Left cardiac atrium (tissue), 4 donors: ENCODE measurements at places on chromosomes 7 and 10. TPM values are rescaled to one million over a fixed set of nuclear protein-coding genes. Genes with fewer than 3 reads are reported as not detected.

Gene SUN3
- total RNA-seq = not detected

Gene LRRC18
- total RNA-seq = not detected

- peak; percentile 29 for DNase-seq
Observed at GRCh38 chr10:31580646-31581045, 261.6 kb downstream of the ZEB1 start.

Gene NEUROD6
- total RNA-seq = not detected

- DNase-seq = no peak
Observed at GRCh38 chr7:7263297-7264230, 81.2 kb downstream of the C1GALT1 start.

DNA sequence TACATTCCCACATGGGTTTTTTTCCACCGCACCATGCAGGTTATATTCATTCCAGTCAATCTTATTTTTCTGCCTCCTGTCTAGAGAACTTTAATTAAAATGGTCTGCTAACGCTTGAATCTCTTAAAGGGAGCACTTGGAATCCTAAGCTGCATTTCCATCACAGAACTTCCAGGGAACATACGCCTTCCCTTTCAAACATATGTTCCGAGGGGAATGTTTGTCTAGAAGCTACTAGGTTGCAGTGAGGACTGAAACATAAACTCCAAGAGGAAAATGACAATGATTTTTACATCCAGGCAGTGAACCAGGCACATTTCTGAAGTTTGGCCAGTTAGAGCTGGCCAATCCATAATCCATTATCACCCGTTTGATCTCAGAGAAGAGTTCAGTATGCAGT lies 375.5 kb upstream of the NRP1 start:
- no peak for DNase-seq

GRCh38 chr10:74018241-74018640 lies 20.3 kb downstream of the VCL start:
- DNase-seq = no peak

Gene CLIP2
- 10.6 TPM for total RNA-seq

Gene PKD1L1
- total RNA-seq = 1.8 TPM

- DNase-seq = no peak
Observed at GRCh38 chr10:118101501-118101900, 54.8 kb upstream of the RAB11FIP2 start.

Gene HOXA7
- 0.39 TPM for total RNA-seq

DNA sequence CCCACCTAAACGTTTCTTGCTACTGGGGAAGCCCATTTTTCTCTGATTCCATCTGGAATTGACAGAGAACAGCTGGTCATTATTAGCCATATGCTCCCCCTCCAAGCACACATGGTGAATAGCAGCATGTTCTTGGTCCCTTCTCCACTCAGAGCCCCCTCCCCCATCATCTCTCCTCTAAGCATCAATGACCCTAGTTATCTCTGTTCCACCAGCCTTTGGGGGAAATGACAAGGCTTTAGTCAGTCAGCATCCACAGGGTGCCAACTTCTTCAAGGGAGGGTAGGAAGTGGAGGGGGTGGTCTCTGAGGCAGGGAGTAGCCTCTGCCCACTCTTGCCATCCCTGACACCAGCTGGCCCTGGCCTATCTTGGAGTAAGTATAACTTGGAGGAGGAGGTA lies 163.1 kb downstream of the UBE2H start:
- DNase-seq = no peak
